ENCODE measurements at places on chromosomes 5 and 9.

DNA sequence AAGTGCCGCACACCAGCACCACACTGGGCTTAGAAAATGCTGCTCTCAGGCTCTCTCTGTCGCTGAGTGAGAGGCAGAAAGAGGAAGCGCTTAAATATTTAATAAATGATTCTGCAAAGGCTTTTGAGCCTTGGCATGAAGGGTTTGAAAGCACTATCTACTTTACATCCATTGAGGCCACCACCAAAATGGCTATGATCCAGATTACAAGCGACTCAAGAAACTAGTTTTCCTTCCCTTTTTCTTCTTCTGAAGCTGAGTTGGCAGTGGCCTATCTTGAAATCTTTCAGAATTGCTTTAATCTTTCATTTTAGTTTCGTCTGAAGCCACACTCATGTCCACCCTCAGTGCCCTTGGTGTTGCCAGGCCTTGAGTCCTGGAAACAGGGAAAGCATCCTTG lies 59.5 kb downstream of the EBF1 start:
- DNase-seq, result no peak

- DNase-seq, result no peak
These were observed 323.0 kb downstream of the TMEM167A start for GRCh38 chr5:82754036-82754746.

DNA sequence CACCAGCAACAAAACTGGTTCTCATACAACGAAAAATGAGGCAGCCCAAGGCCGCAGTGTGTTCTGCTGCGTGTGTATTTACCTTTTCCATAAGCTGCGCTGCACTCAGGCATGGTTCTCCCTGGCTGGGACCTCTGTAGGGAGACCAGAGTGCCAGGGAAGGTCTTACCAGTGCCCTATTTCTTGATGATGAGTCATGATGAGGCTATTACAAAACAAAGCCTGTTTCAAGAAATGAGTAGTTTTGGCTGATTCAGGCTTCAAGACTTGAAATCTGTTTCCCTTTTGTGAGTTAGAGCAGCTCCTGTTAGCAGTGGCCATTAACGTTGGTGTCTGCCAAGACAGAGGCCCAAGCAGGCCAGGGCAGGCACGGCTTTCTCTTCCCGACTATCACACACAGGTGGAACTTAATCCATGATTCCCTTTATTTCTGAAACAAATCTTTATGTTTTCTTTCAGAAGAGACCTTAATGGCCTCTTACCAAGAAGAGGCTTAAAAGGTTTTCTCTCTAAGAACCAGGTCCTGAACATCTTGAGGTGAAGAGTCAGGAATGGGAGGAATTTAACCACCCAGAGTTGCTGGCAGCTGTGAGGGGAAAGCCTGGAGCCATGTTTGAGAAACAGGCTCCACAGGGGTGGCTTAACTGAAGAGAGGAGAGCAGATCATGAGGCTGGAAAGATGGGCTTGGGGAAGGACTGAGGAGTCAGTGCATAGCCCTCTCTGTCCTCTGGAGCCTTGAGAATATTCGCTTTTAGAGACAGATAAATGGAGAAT lies 41.4 kb upstream of the TIFAB start:
- no peak for DNase-seq

GRCh38 chr9:98159301-98159700 lies 33.1 kb downstream of the CORO2A start:
- no peak for DNase-seq

DNA sequence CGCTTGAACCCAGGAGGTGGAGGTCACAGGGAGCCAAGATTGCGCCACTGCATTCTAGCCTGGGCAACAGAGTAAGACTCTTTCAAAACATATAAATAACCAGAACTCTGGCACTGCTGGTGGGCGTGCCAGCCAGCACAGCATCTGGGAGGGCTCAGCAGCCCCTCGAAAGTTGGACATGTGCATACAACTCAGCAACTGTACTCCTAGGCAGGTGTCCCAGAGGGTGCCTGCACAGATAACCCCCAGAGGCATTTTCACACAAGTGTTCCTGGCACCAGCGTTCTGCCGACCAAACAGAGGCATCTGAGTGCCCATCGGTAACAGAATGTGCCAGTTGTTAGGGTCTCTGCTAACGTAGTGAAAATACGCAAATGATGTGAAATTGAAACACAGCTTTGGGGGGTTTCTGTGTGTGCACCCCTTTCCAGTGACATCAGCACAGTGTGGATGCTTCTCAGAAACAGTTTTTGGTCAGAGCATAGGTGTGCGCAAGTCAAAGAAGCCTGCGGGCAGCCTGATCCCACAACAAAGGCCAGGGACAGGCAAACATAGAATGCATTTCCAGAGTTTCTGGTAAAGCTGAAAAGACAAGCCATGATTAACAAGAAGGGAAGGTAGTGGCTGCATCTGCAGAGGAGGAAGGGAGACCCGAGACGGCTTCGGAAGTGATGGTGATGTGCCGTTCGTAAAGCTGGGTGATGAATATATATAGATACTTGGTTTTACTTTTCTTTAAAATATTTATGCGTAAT lies 190.2 kb downstream of the CACNA1B start:
- no peak for DNase-seq

- no peak for DNase-seq
These were observed 124.0 kb upstream of the TARS1 start for GRCh38 chr5:33316773-33317172.

GRCh38 chr9:107036367-107036766 lies 173.4 kb downstream of the ZNF462 start:
- DNase-seq, result no peak

GRCh38 chr5:96816991-96817390 lies 9.2 kb upstream of the ERAP1 start:
- DNase-seq, result no peak

DNA sequence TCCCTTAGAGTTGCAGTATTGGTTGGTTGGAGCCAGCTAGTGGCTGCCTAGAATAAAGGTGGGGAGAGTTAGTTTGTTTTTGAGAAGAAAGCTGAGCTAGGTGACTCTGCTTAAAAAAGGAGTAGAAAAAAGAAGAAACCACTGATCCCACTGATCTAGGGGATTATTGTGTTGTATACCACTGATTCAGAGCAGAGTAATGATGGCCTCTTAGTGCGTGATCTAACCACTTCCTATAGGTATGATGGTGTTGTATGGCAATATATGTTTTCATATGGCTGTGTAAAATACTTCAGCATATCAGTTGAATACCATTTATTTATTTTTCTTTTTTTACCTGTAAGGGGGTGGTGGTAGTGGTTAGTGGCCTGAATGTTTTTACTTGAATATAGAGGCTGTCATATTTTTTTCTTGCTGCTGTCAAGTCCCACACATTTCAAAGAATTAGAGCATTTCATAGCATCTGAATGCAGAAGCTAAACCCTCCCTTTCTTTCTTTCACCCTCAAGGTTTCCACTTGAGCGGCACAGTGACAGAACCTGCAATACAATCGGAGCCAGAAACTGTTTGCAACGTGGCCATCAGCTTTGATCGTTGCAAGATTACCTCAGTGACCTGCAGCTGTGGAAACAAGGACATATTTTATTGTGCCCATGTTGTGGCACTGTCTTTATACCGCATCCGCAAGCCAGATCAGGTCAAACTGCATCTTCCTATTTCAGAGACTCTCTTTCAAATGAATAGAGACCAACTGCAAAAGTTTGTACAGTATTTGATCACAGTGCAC lies 140.3 kb downstream of the ZSWIM6 start:
- no peak for DNase-seq

- peak; percentile 94 for DNase-seq
These were observed 15.8 kb upstream of the RAPGEF1 start for GRCh38 chr9:131755541-131756198.

DNA sequence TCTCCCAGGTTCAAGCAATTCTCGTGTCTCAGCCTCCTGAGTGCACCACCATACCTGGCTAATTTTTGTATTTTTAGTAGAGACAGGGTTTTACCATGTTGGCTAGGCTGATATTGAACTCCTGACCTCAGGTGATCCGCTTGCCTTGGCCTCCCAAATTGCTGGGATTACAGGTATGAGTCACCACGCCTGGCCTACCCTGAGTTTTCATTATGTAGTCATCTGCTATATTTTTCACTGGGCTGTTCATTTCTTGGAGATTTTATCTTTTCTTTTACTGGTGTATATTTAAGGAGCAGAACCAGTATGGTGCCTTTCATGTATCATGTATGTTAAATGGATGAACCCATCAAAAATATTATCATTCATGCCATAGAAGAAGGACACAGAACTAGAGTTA lies 377.0 kb upstream of the ACTBL2 start:
- no peak for DNase-seq

GRCh38 chr9:103037508-103038477 lies 42.7 kb downstream of the CYLC2 start:
- no peak for DNase-seq

GRCh38 chr5:136446565-136446964 lies 81.2 kb upstream of the TRPC7 start:
- DNase-seq, result no peak

GRCh38 chr5:119418606-119419100 lies 33.6 kb upstream of the HSD17B4 start:
- DNase-seq, result no peak

DNA sequence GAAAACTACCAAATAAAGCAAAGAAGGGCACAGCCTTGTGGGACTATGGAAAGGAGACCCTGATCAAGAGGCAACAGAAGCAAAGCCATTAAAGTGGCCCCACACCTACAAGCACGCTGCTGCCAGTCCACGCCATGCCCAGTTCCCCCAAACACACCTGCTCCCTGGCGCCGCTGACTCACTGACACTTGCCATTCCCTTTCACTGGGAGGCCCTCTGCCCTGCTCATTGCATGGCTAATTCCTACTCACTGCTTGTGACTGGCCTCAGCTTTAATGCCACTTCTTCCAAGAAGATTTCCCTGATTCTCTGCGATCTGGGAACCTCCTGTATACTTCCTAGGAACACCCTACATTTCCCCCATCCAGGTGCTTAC lies 71.2 kb upstream of the TAF1L start:
- DNase-seq, result no peak

- no peak for DNase-seq
These were observed 126.5 kb upstream of the GDNF start for GRCh38 chr5:37966291-37966690.

Measured in activated naive CD4-positive, alpha-beta T cell treated with anti-CD3 and anti-CD28 coated beads for 36 hours (primary cell).